Nasal cavity respiratory epithelium epithelial cell of viscerocranial mucosa (primary cell): ENCODE measurements at places on chromosomes 16 and 17. TPM values are rescaled to one million over a fixed set of nuclear protein-coding genes. Genes with fewer than 3 reads are reported as not detected.

Gene ADCY9
- total RNA-seq = 21.9 and 33.5 TPM in 2 replicates

Gene PTX4
- not detected in 2 replicates for total RNA-seq

Gene CD79B
- total RNA-seq = not detected in 2 replicates

Gene KCNJ18
- total RNA-seq = not detected in 2 replicates

Gene MT4
- not detected in 2 replicates for total RNA-seq

Gene CRYBA1
- total RNA-seq = not detected in 2 replicates

Gene PRSS33
- total RNA-seq = not detected in 2 replicates

Gene CLEC16A
- total RNA-seq = 13.3 and 25.6 TPM in 2 replicates

Gene TMED6
- total RNA-seq = under 0.01 and 0.14 TPM in 2 replicates

Gene SKA2
- total RNA-seq = 28.8 and 33.8 TPM in 2 replicates

Gene HSF4
- total RNA-seq = 2.4 and 8.4 TPM in 2 replicates

Gene CA7
- not detected in 2 replicates for total RNA-seq

Gene TP53TG3F
- total RNA-seq = not detected in 2 replicates

Gene FAM117A
- 1.4 and 3.5 TPM in 2 replicates for total RNA-seq

Gene CEP295NL
- under 0.01 and 0.43 TPM in 2 replicates for total RNA-seq

Gene SOST
- total RNA-seq = not detected in 2 replicates

Gene KRT39
- 0.28 TPM in 1 of 2 replicates, not detected in the other for total RNA-seq

Gene ORC6
- total RNA-seq = 2.5 and 2.7 TPM in 2 replicates

Gene CIAO2B
- total RNA-seq = 97.0 and 215 TPM in 2 replicates

Gene STRADA
- total RNA-seq = 11.3 and 18.2 TPM in 2 replicates

Gene CACNG5
- not detected in 2 replicates for total RNA-seq

Gene PITPNM3
- 28.4 and 59.1 TPM in 2 replicates for total RNA-seq

Gene SPECC1
- total RNA-seq = 41.0 and 87.9 TPM in 2 replicates

Gene STAC2
- not detected in 2 replicates for total RNA-seq

Gene FAM20A
- total RNA-seq = 0.93 TPM in 1 of 2 replicates, not detected in the other

Gene CCL4L2
- total RNA-seq = not detected in 2 replicates

Gene MYH1
- total RNA-seq = not detected in 2 replicates

Gene LRRC75A
- under 0.01 TPM in 2 replicates for total RNA-seq

Gene HIGD1B
- not detected in 2 replicates for total RNA-seq

Gene SLC6A2
- total RNA-seq = 1.0 and 1.4 TPM in 2 replicates

Gene TM4SF5
- total RNA-seq = not detected in 2 replicates

Gene GINS2
- total RNA-seq = 0.68 and 0.71 TPM in 2 replicates

Gene CCR7
- not detected in 2 replicates for total RNA-seq

Gene ADAT1
- 74.2 and 88.3 TPM in 2 replicates for total RNA-seq

Gene KRT16
- total RNA-seq = 2,627 and 3,653 TPM in 2 replicates

Gene UNC45B
- under 0.01 TPM in 2 replicates for total RNA-seq

Gene ASGR1
- 0.07 TPM in 1 of 2 replicates, not detected in the other for total RNA-seq

Gene KCTD5
- total RNA-seq = 37.3 and 37.5 TPM in 2 replicates

Gene GPT2
- 41.4 and 88.6 TPM in 2 replicates for total RNA-seq

Gene SGCA
- 0.28 TPM in 1 of 2 replicates, not detected in the other for total RNA-seq

Gene SLC5A10
- total RNA-seq = under 0.01 and 0.07 TPM in 2 replicates

Gene CLEC3A
- total RNA-seq = not detected in 2 replicates

Gene EFNB3
- under 0.01 and 0.14 TPM in 2 replicates for total RNA-seq

Gene KRTAP9-4
- not detected in 2 replicates for total RNA-seq

Gene RAB37
- 0.28 TPM in 1 of 2 replicates, not detected in the other for total RNA-seq

Gene CSF3
- 0.34 TPM in 1 of 2 replicates, not detected in the other for total RNA-seq

Gene ITGAX
- total RNA-seq = under 0.01 TPM in 1 of 2 replicates, not detected in the other

Gene C17orf100
- total RNA-seq = 0.34 and 0.64 TPM in 2 replicates

Gene TBC1D3H
- not detected in 2 replicates for total RNA-seq

Gene CLDN9
- under 0.01 and 0.14 TPM in 2 replicates for total RNA-seq

Gene COPZ2
- total RNA-seq = 9.6 and 10.3 TPM in 2 replicates

Gene KIF2B
- total RNA-seq = not detected in 2 replicates

Gene PRAC2
- total RNA-seq = not detected in 2 replicates

Gene KRT32
- total RNA-seq = not detected in 2 replicates
